ENCODE measurements at places on chromosomes 11 and 22.

DNA sequence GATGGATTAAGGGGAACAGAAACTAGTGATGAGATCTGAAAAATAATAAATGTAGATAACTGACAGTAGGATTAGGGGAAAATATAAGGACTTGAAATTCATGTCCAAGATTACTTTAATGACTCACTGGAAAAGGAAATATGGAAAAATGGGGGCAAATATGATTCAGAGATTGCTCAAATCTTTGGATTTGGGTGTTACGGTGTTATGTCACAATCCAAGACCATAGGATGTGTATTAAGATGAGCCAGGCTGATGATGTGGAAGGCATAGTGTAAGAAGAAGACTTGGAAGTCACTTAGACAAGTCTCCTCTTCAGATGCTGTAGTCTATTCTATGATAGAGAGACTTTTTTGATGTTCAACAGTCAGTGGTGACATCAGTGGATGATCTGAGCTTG, 323.7 kb downstream of the LUZP2 start:
- DNase-seq = no peak

DNA sequence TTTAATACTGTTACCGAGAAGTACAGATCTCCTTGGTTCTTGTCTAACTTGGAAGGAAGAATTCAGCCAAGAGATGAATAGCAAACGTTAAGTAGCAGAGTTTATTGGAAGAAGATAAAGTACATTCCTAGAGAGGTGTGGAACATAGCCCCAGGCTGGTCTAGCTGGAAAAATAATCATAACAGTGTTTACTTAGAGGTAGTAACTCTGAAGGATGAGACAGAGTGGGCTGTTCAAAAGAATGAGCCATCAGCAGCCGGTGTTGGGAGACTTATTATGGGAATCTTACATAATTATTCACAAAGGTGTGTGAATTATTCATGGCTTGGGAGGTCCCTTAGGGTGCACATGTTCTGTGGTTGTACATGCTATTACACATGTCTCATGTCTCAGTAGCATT, 276.5 kb downstream of the LUZP2 start:
- no peak for DNase-seq

- DNase-seq = no peak
Measured at GRCh38 chr11:72287293-72287692, 43.3 kb upstream of the PHOX2A start.

GRCh38 chr11:110148775-110149744, 55.9 kb downstream of the ZC3H12C start:
- peak; percentile 43 for DNase-seq

GRCh38 chr11:44327730-44328129, 17.8 kb upstream of the ALX4 start:
- DNase-seq = no peak

DNA sequence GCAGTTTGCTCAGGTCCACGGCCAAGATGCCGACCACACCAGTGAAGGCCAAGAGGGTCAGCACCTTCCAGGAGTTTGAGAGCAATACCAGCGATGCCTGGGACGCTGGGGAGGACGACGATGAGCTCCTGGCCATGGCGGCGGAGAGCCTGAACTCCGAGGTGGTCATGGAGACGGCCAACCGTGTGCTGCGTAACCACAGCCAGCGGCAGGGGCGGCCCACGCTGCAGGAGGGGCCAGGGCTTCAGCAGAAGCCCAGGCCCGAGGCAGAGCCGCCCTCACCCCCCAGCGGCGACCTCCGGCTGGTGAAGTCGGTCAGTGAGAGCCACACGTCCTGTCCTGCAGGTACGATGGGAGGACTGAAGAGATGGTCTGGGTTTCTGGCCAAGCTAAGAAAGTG, 31.0 kb downstream of the TBC1D22A start:
- no peak for DNase-seq

DNA sequence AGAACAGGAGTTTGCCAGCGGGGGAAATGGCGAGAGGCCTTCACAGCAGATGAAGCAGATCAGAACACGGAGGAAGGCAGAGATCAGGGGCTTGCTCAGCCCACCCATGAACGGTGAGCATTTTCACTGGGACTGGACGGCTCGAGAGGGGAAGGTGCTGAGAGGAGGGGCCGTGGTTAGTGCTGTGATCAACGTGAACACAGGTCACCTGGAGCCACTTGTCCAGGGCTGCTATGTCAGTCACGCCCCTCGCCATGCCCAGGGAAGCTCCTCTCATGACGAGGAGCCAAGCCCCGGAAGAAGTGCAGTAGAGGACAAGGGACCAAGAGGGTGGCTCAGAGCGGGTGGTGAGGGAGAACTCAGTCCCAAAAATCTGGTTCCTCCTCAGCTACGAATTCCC, 7.0 kb downstream of the PLA2G6 start:
- no peak for DNase-seq

DNA sequence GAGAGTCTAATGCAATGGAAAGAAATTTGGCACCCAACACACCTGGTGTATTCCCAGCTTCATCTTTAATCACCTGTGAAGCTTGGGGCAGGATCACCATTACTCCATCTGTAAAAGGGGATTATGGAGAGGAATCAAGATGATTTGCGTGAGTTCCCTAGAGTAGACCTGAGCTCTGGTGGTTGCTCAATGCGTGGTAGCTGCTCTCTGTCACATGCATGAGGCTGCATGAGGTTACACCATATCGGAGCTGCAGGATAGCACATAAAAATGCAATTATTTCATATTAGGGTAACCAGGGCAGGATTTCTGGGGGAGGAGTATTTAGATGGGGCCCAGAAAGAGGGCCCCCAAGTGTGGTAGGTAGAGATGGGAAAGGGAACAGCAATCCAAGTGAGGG, 35.3 kb upstream of the CLMP start:
- no peak for DNase-seq

GRCh38 chr22:44525941-44526778, 28.1 kb upstream of the RTL6 start:
- DNase-seq = no peak

DNA sequence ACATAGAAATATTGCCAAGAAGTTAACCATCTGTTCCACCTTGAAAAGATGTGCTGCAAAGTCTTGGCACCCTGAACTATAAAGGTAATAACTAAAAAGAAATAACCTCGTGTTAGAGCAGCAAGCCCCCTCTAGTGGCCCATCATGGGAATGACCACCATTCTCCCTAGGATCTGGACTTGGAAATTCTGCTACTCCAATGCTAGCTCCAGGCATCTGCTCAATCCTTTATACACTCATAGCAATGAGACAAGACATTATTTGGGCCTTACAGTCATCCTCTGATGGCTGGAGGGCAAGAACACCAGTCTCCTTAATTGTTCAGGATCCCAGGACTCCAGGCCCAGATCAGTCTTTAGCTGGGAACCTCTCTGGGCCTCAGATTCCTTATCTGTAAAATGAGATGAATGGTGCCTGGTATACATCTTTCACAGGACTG, 76.0 kb downstream of the CWC15 start:
- peak; percentile 48 for DNase-seq

DNA sequence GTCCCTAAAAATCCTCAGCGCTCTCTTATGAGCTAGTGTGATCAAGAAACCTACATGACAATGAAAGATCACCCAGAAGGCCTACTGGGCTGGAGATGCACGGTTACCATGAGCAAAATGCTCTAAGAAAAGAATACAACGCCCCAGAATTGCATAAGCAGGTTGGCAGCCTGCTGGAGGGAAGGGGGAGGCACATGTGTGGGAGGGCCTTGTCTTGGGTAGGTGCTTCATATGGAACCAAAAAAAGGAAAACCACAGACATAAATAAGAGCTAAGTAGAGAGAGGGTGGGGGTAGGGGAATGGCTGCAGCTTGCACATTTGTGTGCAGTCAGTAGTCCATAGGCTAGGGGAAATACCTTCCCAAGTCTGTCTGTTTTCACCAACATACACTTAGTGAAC, 2.8 kb downstream of the SIAE start:
- no peak for DNase-seq

- no peak for DNase-seq
Measured at GRCh38 chr22:45316796-45317526, 7.2 kb downstream of the FAM118A start.

DNA sequence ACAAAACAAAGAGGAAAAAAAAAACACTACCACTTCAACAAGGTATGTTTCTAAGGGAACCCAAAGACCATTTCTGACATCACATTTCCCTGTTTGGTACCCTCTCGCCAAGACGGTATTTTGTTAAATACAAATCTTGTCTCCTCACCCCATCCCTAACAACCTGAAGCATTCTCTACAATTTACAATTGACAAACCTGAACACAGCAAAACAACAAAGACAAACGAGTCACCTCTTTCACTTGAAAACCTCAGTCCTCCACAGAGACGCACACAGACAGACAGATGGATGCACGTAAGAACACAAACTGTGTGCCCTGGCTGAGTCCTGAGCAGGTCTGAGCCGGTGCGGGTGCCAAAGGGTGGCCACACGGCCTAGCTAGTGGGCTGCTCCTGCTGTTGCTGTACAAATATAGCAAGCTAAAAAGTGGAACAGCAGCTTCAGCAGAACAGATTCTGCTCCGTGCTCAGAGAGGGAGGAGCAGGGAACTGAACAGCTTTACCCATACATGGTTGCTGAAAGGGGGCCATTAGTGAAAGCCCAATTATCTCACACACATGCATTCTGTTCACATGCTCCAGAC, 28.5 kb downstream of the CELF1 start:
- peak; percentile 21 for DNase-seq

DNA sequence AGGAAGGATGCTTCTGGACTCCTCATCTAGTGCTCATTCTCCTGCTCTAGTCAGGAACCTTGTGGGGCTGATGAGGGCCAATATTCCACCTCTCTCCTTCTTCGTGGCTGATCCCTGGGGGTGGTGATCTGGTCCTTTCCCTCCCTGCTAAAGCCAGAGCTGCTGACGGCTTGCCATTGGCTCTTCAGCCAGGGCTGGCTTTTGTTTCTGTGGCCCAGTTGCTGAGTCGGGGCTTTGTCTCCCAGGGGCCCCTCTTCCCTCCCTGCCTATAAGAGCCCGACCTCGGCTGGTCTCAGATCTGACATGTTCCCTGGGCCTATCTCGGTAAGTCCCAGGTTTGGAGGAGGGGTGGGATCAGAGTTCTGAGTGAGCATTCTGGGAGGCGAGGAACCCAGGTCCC, at the start of gene CRYBA4:
TSS of gene CRYBA4 (plus strand) at position 301 of the 400 bp plus-strand sequence. CDS start 634 bp downstream, outside the sequence.
- DNase-seq = no peak

- no peak for DNase-seq
Measured at GRCh38 chr11:114624455-114625207, 29.0 kb upstream of the NXPE4 start.

GRCh38 chr22:19693981-19694670, 20.2 kb upstream of the SEPTIN5 start:
- DNase-seq = no peak

DNA sequence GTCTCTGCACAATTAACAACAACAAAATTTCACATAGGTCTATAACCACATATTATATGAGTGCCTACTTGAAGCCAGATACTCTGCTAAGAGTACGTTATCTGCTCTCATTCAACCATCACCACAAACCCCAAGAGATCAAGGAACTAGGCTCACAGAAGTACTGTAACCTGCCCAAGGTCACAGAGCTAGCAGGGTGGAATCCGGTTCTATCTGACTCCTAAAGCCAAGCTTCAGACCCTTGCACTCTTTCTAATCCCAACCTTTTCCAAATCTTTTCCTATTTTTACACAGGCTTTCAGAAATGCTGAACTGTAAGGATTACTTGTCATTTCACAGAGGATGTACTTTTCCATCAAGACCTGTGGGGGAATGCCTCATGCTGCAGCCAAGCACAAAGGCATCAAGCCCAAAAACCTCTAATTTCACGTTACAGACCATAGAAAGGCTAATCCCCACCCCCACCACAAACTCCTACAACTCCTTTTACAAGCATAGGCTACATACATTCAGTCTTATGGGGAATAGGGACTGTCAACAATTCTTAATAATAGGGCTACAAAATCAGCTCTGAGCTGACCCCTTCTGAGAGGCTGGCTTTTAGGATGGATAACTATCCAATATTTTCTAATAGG, 927 bp downstream of the PRCP start:
- no peak for DNase-seq

DNA sequence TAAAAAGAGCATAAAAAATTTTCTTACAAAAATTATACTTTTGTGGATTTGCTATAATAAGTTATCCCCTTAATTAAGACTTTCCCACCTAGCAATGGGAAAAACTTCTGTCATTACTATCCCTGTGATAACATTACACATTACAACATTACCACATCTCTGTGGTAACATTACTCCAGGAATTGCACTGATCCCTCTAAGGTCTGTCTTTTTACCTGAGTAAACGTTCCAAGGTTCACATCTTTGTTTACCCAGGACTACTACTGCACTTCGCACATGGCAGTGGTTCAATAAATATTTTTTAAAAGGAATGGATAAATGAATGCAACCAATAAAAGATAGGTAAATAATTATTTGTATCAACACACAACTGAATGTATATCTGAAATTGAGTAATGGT, 92.4 kb upstream of the NOX4 start:
- DNase-seq = no peak

DNA sequence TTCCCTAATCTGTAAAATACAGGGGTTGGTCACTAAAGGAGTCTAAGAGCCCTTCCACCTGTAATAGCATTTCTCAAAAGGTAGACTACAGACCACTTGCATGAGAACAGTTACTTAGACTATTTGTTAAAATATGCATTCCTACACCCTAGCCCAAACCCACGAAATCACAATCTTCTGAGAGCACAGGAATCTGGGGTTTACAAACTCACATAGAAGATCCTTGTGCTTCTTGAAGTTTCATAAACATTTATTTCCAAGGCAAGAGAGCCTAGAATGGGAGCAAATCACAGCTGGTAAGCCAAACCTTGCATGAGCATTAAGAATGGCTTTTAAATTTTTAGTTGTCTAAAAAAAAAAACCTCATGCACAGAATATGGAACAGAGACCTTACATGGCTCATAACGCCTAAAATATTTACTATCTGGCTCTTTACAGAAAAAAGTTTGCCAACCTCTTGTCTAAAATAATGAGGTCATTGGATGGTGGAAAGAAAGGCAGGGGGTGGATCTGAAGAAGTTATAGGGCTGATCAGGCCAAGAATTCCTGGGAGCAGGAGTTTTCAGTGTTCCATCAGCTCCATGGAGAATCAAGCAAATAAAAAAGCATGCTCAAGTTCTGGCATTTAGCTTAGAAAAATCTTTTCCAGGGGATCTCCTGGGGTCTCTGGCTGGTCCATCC, 133.4 kb downstream of the CCDC34 start:
- DNase-seq = no peak

- no peak for DNase-seq
Measured at GRCh38 chr11:65944191-65944590, 1.1 kb upstream of the TSGA10IP start.

DNA sequence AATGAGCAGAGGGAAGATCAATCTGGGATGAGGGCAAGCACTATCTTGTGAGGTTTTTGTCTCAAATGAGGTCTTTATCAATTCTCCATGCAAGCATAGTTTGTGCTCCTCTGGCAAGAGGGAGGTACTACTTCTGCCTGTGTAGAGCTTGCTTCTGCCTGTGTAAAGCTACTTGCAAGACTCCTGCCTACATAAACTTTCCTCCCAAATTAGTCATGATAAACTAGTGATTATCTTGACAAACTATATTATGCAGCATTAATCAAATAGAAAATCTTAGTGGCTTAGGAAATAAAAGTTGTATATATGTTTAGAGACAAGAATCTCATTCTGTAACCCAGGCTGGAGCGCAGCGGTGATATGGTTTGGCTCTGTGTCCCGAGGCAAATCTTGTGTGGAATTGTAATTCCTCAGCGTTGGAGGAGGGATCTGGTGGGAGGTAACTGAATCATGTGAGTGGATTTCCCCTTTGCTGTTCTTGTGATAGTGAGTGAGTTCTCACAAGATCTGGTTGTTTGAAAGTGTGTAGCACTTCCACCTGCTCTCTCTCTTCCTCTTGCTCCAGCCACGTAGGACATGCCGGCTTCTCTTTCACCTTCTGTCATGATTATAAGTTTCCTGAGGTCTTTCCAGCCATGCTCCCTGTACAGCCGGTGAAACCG, 8.0 kb upstream of the MMP10 start:
- no peak for DNase-seq

- no peak for DNase-seq
Measured at GRCh38 chr11:32840587-32840986, 10.9 kb downstream of the PRRG4 start.

All from RWPE1 (cell line).